AML-193 (cell line): ENCODE measurements at places on chromosomes 2 and 18.

DNA sequence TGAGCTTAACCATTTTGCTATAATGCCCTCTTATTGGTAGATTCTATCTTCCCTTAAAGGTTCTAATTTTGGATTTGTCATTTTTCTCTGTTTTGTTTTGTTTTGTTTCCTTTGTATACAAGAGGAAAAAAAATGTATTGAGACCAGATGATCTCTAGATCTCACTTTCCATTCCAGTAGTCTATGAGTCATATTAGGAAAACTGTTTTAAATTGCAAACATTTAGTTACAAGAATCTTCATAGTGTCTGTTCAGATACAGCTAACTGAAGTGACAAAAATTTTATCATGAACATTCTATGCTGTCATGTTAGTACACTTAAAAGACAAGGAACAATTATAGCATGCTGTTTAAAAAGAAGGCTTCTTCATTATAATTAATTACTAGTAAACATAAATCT is 322.8 kb downstream of the LRRTM4 start:
- DNase-seq: no peak

- no peak for DNase-seq
Observed at GRCh38 chr2:4340536-4340935, 637.2 kb downstream of the DCDC2C start.

DNA sequence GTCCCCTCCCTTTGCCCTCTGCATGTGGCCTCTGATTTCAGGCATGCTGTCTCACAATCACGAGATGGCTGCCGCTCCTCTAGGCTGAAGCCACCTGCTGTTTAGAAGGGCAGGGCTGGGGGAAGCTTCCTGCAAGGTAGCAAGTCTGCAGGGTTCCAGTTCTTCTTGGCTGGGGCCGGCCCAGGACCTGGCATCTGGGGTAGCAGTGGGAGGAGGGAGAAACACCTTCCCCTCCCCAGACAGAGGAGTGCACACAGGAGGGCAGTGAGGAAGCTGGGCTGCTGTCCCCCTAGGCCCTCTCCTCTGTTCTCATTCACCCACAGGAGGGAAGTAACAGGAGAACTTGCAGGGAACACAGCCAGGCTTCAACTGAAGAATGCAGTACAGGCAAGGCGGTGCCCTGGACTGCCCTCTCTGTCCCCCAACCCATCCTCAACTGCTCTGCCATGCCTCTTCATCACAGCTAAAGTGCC is 345.9 kb upstream of the HS6ST1 start:
- DNase-seq: no peak

GRCh38 chr18:29309366-29309765 is 1132.4 kb upstream of the CDH2 start:
- DNase-seq: no peak

GRCh38 chr18:9762526-9762925 is 54.4 kb downstream of the RAB31 start:
- DNase-seq: peak; percentile 85

GRCh38 chr2:178074123-178075005 is 1.8 kb upstream of the PDE11A start:
- no peak for DNase-seq

- DNase-seq: no peak
Observed at GRCh38 chr18:79816092-79816491, 18.4 kb downstream of the KCNG2 start.
